ENCODE measurements at places on chromosomes 3 and 15. TPM values are rescaled to one million over a fixed set of nuclear protein-coding genes. Genes with fewer than 3 reads are reported as not detected.

- DNase-seq, result no peak
These were observed 134.3 kb downstream of the CGGBP1 start for GRCh38 chr3:87924485-87924884.

GRCh38 chr3:56288258-56288657 is 180.0 kb downstream of the ERC2 start:
- DNase-seq, result no peak

DNA sequence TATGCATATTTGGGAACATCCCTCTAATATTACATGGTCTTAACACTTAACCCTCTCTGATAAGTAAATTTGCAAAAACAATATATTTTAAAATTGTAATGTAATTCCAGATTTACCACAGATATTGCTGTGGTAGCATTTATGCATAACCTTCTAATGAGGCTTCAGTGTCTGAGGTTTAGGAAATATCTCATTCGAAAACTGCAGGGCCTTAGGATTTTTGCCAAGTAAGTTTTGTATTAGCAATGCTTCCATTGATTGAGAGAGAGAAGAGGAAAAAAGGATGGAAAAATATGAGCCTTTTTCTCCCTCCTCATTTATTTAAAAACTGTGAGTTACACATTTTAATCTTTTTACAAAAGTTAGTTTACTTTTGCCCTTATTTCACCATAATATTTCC is 294.6 kb downstream of the EPHA3 start:
- no peak for DNase-seq

- no peak for DNase-seq
These were observed 156.8 kb downstream of the TBC1D5 start for GRCh38 chr3:17585394-17586325.

DNA sequence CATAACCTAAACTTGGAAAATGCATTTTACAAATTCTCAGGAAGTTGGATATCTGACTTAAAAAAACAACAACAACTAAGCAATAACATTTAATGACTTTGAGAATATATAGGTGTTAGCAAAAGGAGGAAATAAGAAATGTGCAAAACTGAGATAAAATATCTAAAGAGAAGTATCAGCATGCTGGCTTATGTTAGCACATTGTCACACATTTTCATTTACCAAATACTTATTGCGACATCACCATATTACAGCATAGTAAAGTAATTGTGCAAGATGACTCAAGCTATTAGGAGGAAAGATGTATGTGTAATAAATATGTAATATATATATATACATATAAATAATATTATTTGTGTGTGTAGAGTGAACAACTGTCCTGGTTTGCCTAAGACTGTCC is 9.2 kb downstream of the PTX3 start:
- no peak for DNase-seq

DNA sequence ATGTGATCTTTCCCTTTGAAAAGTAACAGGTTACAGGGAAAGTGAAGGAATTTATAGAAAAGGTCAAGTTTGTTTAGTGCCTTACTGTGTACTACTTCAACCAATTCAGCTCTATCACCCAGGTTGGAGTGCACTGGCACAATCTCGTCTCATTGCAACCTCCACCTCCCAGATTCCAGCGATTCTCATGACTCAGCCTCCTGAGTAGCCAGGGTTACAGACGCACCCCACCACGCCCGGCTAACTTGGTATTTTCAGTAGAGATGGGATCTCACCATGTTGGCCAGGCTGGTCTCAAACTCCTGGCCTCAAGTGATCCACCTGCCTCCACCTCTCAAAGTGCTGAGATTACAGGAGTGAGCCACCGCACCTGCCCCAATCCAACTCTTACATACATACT is 279.7 kb downstream of the ZBTB20 start:
- DNase-seq, result no peak

- no peak for DNase-seq
These were observed 15.0 kb downstream of the IL17RD start for GRCh38 chr3:57150113-57150581.

GRCh38 chr15:77518458-77518857 is 97.8 kb downstream of the HMG20A start:
- no peak for DNase-seq

DNA sequence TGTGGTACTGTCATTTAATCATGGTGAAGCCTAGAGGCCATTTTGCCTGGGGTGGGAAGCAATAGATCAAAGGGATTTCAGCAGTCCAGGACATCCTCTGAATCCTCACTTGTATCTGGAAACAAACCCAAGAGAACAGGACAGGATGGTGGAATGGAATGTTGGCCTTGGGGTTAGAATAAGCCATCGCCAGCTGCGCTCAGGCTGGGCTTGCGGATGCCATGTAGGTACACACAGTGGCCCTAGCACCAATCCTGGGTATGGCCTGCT is 76.5 kb upstream of the ALDH1A3 start:
- no peak for DNase-seq

GRCh38 chr15:53022788-53023187 is 232.7 kb upstream of the ONECUT1 start:
- DNase-seq, result no peak

DNA sequence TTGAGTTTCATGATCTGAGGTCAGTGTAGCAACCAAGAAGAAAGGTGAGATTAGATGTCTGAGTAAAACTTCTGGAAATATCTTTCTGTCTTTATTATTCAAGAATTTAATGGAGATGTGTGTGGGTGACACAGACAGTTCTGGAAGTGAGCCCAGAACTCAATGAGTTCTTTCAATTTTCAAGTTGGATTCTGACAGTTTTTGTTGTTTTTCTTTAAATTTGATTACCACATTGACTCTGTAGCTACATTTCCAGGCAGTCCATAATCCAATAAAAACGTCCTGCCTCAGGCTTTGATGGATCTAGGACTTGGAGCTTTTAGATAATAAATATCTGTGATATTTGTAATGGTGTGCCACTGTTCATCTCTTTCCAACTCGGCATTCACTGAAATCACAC is 3.9 kb upstream of the PARP14 start:
- no peak for DNase-seq

DNA sequence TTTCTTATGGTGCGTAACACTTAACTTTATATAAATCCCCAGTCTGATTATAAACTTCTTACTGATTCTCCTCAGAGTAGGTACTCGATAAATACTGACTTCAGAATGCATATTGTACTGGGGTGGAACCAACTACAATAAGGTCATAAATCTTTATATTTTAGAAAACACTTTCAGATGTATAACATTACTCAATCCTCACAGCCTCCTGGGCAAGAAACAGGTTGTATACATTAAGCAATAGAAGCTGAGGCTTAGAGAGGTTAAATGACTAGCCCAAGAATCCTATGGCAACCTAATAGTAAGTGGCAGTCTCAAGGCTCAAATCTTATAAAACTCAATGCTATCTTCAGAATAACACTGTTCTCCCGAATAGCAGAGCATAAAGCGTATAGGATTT is 9.1 kb downstream of the VPS13C start:
- no peak for DNase-seq

DNA sequence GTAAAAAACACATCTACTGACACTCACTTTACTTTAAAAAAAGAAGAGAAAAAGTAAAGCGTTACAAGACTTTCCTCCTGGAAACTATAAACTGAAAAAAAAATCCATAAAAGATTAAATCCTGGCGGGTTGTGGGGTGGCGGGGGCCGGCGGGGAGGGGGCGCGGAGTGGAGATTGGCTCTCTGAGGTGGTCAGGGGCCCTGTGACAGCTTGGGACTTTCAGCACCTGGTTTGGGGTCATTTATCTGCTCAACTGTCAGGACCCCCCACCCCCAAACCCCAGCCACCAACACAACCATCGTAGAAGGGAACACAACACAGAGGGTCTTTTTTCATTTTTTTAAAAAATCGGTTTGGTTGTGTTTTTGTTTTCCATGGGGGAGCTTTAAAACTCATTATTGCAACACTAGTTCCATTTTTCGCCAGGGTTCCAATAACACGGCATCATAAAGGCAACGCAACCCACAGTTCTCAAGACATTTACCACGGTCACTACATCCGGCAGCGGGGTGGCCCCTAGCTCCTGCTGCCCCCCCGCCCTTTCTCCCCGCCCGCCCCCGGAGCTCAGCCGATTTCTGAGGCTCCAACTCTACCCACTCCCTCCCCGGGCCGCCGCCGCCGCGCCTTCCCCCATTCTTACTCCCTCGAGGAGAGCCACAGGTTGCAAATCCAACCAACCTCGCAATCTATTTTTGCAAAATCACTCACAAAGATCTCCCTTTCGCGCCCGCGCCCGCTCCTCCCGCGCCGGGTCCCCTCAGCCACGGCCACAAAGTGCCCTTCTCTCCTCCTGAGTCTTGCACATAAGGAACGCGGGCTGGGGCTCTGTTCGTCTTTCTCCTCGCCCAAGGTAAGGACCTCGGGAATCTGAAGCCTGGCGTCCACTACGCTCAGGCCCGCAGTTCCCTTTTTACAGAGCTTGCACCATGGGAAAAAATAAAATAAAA is 1.8 kb downstream of the BCL6 start:
- DNase-seq, result no peak

DNA sequence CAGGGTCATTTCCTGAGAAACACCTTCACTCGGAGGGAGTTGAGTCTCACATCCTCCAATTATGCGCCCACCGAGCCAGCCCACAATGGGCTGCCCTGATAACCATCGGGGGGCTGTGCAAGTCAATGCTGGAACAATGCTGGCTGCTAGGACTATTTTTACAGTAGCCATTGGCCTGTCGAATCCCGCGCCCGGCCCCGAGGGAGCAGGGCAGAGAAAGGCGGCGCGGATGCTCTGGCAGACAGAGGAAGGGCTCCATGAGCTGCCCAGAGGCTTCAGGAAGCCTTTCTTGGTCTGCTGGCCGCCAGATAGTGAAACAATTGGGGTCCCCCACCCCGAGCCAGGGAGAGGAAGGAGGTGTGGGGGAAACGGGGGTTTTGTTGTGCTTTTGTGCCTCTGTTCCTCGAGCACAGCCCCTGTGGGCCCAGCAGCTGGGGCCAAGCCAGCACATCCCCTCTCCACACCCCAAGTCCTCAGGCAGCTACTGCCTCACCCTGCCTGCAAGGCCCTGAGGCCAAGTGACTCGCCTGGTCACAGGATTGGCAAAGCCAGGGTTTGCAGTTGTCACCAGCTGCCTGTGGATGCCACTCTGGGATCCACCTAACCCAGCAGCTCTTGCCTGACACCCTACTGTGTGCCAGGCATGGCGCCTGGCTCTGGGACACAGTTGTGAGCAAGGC is 39.0 kb downstream of the SLC6A6 start:
- DNase-seq, result no peak

GRCh38 chr15:74655424-74655823 is 39.8 kb downstream of the CLK3 start:
- DNase-seq, result no peak

DNA sequence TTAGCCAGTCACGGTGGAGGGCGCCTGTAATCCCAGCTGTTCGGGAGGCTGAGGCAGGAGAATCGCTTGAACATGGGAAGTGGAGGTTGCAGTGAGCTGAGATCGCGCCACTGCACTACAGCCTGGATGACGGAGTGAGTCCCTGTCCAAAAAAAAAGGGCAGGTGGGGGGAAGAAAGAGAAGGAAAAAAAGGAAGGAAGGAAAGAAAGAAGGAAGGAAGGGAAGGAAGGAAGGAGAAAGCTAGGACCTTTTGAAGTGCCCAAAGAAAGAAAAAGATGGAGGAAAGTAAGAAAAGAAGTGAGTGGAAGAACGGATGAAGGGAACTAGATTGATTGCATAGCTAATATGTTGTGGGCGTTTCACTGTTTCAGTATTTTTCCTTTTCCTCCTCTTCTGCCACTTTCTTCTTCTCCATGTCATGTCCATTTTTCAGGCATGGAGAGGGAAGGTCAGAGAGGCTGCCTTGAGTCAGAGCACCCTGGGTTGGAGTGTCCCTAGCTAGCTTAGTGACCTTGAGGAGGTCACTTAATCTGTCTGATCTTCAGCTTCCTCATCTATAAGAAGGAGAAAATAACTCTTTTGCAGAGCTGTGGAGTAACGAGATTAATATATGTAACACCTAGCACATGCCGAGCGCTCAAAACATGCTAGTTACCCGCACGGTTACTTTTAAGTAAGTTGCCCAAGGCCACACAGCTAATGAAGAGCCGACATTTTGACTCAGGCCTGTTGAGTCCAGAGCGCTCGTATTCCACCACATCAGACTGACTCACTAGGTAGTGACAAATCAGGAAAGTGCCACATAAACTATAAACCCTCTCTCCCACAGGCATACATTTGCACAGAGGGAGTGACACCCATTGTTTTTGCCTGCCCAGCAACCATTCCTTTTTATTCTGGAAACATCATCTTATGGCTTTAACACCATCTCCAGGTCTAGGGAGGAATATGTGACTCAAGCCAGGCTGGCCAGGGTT is 42.2 kb downstream of the BHLHE40 start:
- no peak for DNase-seq

- DNase-seq, result no peak
These were observed 57.1 kb upstream of the POU1F1 start for GRCh38 chr3:87333393-87333892.

DNA sequence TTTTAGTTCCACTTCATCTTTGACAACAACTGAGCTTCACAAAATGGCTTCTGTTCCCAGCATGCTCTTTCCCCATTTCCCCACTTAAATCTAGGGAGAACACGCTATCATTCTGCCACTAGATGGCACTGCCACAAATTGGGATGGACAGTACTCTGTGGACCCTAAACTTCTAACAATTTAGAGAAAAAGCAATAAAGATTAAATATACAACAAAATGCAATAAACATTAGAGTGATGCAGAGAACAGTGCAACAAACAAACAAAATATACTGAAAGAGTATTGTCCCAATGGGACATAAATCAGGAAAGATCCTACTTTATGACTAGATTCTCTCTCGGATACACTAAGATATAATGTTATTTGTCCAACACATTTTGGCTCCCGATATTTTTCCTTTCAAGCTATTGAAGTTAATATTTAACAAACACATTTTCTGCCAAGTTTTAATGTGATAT is 169.7 kb upstream of the TMCO5A start:
- no peak for DNase-seq

DNA sequence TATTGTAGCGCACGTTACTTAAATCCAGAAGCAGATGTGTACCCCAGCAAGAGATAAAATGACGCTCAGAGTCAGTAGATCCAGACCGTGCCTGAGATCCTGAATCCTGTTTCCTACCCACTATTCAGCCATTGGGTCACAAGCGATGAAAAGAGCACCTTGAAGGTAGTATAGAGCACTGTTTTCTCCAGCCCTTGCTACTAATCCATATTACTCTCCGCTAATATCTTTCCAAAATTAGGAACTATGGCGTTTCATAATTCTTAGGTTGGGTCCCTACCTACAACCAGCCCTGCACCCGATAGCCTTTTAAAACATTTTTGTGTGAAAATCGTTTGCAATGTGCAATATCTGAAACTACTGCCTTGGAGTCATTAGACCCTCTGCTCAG is 596 bp downstream of the BTD start:
- DNase-seq, result no peak

Gene CPNE9
- 3.8 TPM for total RNA-seq

Gene ADGRG7
- not detected for total RNA-seq

Gene SGO1
- 28.1 TPM for total RNA-seq

Gene SLC22A14
- total RNA-seq, result not detected

Gene SLC12A8
- 9.1 TPM for total RNA-seq

Gene CLDN18
- total RNA-seq, result not detected

Gene ARNT2
- total RNA-seq, result 9.5 TPM

Gene ANKRD63
- 0.26 TPM for total RNA-seq

Gene MYO5C
- total RNA-seq, result 22.4 TPM

Gene LSAMP
- 0.66 TPM for total RNA-seq

Gene CLDN11
- 2.4 TPM for total RNA-seq

Gene LRRC31
- total RNA-seq, result not detected

Gene ISL2
- total RNA-seq, result 0.33 TPM

Gene IL5RA
- total RNA-seq, result not detected

Gene HHLA2
- not detected for total RNA-seq

Gene NOX5
- total RNA-seq, result not detected

All from H9 (cell line).